Left colon (tissue), 2 donors: ENCODE measurements at places on chromosomes 3 and 15. TPM values are rescaled to one million over a fixed set of nuclear protein-coding genes. Genes with fewer than 3 reads are reported as not detected.
A peak's percentile ranks its signal among the peaks of the same experiment; 100 is the strongest.

DNA sequence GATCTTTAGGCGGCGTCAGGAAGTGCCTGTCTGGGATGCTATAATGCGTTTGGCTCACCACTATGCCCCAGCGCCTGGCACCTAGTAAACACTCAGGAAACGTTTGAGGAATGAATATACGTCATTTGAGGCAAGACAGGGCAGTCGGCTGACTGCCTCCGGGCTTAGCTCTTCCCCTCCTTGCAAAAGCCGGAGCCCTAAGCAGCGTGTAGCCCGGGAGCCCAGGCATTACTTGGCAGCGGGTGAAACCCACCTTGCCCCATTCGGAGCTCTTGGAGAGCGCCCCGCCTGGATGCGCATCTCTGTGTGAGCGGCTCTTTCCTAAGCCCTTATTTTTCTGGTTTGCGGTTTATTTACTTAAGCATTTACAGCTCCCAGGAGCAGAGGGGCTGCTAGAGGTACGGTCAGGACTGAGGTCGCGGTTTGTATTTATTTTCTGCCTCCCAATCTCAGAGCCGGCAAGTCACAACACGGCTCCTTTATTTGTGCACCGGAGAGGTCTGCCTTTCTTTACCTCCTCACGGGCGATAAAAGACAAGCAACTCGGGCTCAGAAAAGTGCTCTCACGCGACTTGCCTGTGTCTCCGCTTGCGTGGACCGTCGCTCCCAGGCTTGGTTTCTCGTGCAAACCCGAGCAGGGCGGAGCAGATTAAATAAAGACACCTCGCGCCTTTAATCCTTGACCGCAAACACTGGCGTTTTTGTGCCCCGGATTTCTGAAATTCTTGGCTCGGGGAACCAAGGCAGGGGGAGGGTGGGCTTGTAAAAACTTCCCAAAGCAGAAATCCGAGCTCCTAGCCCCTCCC is 737 bp upstream of the ITPR1 start:
- peak; percentile 57 for DNase-seq

GRCh38 chr3:10351013-10351735 is 30.3 kb upstream of the SEC13 start:
- no peak for DNase-seq

DNA sequence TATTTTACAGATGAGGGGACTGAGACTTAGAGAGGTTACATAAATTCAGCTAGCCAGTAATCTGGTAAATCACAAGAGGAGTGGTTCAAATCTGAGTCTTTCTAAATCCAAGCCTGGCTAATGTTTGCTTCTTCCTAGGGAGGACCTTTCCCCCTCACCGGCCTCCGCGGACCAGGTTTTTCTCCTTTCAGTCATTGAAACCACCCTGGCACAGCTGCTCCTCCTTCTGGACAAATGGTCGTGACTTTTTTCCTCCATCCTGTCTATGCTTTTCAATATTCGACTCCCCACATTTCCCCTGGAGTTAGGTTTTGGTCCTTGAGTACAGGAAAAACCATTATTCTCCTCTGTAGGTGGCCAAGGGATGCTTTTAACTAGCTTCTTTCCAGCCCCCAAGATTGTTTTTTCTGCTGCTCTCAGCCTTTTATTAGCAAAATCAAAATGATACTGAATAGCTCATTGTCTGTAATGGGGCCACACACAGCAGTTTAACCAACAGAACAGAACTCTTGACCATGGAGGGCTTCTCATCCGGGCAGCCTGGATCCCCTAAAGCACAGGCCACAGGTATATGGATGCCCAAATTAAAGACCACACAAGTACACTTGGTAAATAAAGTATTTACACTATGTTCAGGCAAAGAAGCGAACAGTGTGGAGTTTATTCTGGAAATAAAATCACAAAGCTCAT is 85.9 kb upstream of the KLHL25 start:
- no peak for DNase-seq

DNA sequence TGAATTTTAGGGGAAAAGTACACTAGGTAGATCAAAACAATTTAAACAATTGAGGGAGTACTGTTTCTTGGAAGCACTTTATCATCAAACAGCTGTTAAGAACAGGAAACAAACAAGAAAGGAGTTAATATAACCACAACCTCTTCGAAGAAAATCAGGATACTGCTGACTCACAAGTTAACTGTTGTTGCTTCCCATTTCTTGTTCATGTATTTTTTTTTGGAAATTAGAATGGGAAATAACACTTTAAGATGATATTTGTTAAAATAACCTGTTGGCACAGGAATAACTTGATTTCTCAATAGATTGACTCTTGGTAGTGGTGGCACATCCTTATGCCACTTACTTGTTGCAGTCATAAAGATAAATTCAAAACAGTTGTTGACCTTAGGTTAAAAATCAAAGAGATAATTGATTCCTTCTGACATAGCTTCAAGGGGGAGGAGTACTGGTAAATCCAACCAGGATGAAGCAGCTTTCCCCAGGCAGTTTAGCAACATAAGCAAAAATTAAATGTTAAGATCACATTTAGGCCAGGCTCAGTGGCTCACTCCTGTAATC is 3.3 kb downstream of the BNIP2 start:
- no peak for DNase-seq

DNA sequence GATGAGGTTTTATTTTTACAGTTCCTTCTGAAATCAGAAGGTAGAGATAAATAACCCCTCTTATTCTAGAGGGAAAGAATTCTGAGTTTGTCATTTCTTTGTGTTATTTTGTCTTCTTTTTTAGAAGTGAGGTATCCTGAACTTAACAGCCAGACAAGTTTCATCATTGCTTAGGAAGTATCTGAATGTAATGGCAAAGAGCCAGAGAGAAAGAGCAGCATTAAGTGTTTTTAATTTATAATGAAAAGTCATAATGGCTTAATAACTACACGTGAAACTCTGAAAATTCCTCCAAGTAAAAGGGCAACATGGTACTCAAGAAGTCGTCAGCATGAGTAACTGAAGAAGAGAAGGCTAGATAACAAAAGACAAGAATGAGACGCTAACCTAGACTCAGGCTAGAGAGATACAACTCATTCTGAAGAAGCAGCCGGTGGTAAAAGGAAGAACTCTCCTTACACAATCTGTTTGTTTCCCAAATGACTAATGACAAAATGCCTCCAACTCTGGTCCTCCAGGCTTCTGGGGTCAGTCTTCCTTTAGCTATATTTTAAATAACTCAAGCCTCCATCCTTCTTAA is 116.2 kb upstream of the NECTIN3 start:
- no peak for DNase-seq

DNA sequence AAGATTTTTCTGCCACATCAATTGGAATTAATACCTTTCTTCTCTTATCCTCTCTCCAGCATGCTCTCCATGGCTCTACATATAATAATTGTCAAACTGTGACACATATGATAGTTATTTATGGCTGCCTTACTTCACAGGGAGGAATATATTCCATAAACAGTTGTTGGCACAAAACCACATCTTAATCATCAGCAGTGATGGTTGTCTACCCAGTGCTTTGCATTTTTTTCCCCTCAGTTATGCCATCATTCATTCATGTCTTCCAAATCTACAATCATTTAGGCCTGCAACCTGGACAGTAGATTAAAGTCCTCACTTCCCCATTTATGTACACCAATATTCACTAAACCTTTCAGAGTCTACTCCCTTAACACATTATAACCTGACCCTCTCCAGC is 107.7 kb downstream of the THRB start:
- DNase-seq: no peak

EHD4 gene
- total RNA-seq: 42.7 TPM

OR5K2 gene
- total RNA-seq: not detected
